Stimulated activated CD4-positive, alpha-beta T cell treated with anti-CD3 and anti-CD28 coated beads, Interleukin-15, amount 100 ng/mL, for 24 hours (primary cell): ENCODE measurements at places on chromosomes 3 and 15.

DNA sequence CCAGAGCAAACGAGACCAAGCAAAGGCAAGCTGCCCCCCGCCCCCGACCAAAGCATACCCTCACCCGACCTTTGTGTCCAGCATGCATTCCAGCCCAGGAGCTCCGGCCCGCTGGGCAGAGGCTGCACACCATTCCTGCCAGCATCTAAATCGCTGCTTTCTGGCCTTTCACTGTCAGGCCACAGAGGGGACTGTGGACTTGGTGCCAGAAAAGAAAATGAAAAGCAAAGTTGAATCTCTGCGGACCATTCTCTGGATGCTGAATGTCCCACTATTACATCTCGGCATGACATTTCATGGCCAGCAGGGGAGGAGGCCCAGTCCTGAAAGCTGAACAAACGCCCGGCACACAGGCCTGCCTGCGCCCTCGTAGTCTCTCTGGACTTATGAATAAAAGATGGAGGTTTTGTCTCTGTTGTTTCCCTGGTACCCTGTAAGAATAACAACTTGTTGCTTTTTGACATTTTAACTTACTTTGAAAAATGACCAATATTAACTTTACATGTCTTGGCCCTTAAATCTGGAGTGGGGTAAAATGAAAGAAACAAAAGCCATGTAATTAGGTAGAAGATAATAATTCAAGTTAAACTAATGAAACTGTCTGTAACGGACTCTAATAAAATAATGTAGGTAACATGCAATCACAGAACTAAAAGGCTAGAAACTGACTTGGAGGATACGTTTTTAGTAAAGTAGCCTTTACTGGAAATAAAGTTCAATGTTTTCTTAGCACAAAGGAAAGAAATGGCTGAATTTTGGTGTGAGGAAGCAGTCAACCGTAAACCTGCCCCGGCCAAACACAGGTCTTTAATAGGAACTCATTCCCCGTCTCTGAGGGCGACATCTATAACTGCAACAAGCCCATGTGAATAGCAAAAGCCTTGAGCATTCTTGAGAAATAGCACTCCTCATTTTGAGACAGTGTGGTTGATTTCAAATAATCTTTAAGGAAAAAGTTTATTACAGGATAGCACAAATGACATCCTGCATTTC is 12.7 kb downstream of the IL17RD start:
- no peak for DNase-seq

GRCh38 chr3:150348500-150348899 is 59.6 kb upstream of the TSC22D2 start:
- peak; percentile 6 for DNase-seq

- DNase-seq: no peak
Measured at GRCh38 chr15:100821327-100821726, 58.3 kb upstream of the ALDH1A3 start.

DNA sequence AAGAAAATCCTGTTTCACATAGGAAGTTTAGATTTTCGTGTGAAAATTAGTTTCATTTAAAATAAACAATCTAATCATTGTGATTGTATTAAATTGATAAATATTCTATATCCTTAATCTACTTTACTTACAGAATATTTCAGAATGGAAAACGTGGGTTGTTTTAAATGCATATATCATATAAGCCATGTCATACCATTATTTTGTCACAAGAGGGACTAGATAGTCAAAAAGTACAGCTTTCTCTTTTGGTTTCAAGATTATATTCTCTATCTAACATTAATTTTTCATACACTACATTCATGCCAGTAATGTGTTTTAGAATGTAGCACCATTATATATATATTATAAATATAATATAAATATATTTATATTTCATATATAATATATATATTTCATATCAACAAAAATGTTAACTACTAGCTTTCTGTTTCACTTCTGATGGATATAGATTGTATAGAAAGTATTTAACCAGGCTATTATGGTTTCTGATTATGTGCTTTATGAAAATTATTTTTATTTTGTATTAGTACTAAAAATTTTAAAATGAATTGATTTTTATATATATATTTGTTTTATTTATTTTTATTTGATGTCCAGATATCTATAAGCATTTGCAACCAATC is 45.3 kb downstream of the OSTN start:
- DNase-seq: no peak

GRCh38 chr3:127697551-127698240 is 24.9 kb downstream of the ABTB1 start:
- peak; percentile 60 for DNase-seq

DNA sequence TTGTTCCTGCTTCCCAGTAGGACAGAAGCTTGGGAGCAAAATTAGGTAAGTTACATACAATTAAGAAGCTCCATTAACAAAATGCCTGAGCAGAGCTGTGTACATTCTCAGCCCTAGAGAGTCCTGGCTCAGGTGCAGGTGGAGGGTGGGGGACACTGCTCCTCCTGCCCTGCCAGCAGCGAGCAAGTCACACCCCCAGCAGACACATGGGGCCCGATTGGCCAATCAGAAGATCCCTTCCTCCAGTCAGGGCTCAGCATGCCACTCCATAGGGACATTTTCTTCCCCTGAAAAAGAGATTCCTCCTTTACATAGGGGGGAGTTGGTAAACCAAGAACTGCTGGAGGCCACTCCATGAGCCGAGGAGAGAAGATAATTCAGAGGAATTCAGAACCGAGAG is 62.1 kb downstream of the PLXNA1 start:
- DNase-seq: no peak

- no peak for DNase-seq
Measured at GRCh38 chr3:177538750-177539730, 341.8 kb upstream of the TBL1XR1 start.

- DNase-seq: peak; percentile 53
Measured at GRCh38 chr15:72229076-72229946, 1.7 kb downstream of the PKM start.

- peak; percentile 68 for DNase-seq
Measured at GRCh38 chr15:39629371-39629770, 48.5 kb downstream of the THBS1 start.
